ENCODE measurements at places on chromosomes 2 and 18. TPM values are rescaled to one million over a fixed set of nuclear protein-coding genes. Genes with fewer than 3 reads are reported as not detected.

The SCG2 gene
- total RNA-seq = not detected

The B3GNT7 gene
- 20.1 TPM for total RNA-seq

The SAG gene
- 0.05 TPM for total RNA-seq

The DNAH6 gene
- total RNA-seq = 0.48 TPM

The PROC gene
- total RNA-seq = not detected

The DOK6 gene
- total RNA-seq = not detected

The SMAD4 gene
- total RNA-seq = 67.3 TPM

The POTEJ gene
- total RNA-seq = not detected

The ZNF396 gene
- 0.52 TPM for total RNA-seq

The MPP4 gene
- not detected for total RNA-seq

The IL36RN gene
- total RNA-seq = not detected

The CERKL gene
- not detected for total RNA-seq

The STARD6 gene
- total RNA-seq = not detected

The INHA gene
- not detected for total RNA-seq

The FEV gene
- not detected for total RNA-seq

Data from natural killer cell treated with Interleukin-12 subunit alpha and Interleukin-12 subunit beta and Interleukin-15 and Interleukin-18, amount 100 ng/mL, for 72 hours (primary cell).